ENCODE measurements at places on chromosomes 16 and 17.

DNA sequence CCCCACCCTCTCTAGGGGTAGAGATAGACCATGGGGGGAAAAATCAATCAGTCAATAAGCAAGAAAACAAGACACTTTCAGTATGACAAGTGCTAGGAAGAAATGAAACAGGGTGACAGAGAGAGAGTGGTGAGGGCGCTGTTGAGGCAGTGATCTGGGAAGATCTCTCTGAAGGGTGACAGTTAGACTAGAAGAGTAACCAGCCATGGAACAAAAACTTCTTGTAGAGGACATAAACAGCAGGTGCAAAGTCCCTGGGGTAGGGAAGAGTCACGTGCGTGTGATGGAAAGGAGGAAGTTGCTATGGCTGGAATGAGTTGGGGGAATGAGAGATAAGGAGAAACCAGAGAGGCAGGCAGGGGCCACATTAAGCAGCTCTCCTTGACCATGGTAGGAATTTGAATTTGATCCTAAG, 16.8 kb upstream of the EMP2 start:
- no peak for DNase-seq

- no peak for DNase-seq
These were observed 3.3 kb downstream of the CCL3L1 start for GRCh38 chr17:36193216-36193775.

- no peak for DNase-seq
These were observed 27.9 kb upstream of the JPT2 start for GRCh38 chr16:1650131-1650530.

GRCh38 chr17:64097196-64097936, 32.6 kb downstream of the ERN1 start:
- DNase-seq, result peak; percentile 44

GRCh38 chr16:2514333-2515179, 804 bp downstream of the ATP6V0C start:
- no peak for DNase-seq

DNA sequence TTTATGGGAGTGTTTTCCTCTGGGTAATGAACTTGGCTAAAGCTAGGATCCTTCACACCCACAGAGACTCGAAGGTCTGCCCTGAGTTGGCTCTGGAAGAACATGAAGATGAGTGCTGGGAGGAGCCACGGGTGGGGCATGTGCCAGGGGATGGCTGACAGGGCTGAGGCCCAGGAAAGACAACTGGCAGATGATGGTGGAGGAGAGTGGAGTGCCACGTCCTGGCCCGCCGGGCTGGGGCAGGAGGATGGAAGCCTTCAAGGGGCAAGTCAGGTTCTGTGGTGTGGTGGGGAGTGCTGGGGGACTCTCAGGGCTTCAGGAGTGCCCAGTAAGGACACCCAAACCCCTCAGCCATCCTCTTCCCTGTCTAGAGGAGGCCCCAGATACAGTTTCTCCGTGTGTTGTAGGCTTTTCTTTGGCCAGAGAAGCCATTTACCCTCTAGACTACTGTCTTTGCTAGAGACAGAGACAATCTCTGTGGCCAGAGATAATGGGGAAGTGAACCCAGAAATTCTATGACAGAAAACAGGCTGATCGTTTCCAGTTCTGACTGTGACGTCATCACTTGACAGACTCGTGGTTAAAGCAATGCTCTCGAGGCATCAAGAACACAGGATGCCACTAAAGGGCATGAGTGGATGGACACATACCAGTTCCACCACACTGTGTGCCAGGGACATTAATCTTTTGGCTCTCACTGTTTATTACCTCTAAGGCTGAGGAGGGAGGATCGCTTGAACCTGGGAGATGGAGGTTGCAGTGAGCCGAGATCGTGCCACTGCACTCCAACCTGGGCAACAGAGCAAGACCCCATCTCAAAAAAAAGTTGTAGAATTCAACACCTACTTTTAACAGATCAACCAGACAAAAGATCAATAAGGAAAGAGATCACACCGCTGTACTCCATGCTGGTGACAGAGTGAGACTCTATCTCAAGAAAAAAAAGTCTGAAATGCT, 18.6 kb upstream of the SLC5A10 start:
- no peak for DNase-seq

DNA sequence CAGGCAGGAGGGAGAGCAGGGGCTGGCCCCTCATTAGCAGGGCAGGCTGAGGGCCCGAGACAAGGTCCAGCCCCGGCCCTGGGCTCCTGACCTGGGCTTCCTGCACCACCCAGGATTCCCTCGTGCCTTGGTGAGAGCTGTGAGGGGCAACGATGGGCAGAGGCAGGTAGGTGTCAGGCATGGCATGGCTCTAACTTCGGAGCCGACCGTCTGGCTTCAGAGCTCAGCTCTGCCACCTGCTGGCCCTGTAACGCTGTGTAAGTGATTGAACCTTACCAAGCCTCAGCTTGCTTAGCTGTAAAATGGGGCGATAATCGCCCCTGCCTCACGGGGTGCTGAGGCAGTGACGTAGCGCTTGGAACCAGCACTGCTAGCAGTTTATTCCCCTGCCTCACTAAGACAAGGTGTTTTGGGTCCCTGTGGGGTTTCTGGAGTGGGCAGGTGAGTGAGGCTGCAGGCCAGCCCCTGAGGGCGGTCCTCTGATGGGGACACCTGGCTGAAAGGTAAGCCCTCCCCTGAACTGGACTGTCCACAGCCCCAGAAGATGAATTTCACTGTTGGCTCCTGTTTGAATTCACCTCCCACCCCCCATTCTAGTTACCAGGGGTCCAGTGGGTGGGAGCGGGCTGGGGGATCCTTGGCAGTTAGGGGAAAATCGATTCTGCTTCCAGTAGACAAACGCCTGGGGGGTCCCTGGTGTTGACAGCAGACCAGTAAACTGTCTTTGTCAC, 184.8 kb upstream of the GSE1 start:
- no peak for DNase-seq

DNA sequence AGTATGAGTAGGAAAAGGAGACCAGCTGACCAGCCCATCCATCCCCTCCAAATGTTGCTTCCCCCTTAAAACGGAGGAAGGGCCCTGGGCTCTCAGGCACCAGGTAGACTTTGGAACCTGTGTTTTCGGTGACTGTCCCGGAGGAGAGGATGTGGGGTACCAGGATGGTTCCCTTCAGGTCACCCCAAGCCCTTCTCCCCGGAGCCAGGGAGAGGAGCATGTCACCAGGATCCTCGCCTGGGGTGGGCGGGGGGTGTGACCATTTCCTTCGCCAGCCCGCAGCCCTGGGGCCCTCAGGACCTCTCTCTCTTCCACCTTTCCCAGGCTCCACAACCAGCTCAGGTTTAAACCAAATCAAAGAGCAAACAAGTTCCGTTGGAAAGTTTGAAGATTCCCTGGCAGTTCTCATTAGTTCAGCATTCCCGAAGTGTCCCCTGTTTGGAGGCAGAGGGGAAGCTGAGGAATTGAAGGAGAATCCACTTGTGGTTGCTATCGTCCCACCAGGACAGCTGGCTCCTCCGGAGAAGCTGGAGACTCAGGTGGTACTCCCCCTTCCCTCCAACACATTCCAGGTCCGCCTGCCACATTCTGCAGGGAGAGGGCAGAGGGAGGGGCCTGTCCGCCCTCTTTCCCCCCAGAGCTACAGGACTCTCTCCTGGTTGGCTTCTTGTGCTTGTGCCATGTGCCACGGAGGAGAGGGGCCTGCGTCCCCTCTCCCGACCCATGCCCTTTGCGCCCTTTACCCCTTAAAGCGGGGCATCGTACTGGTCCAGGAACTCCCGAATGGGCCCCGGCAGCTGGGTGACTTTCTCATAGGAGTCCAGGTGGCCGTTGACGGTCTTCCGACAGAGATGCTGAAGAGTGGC, 2.0 kb downstream of the SOCS3 start:
- no peak for DNase-seq

- no peak for DNase-seq
These were observed 80.3 kb downstream of the TNRC6C start for GRCh38 chr17:78038748-78039288.

- DNase-seq, result peak; percentile 81
These were observed 231.2 kb upstream of the GSE1 start for GRCh38 chr16:85381738-85382592.

DNA sequence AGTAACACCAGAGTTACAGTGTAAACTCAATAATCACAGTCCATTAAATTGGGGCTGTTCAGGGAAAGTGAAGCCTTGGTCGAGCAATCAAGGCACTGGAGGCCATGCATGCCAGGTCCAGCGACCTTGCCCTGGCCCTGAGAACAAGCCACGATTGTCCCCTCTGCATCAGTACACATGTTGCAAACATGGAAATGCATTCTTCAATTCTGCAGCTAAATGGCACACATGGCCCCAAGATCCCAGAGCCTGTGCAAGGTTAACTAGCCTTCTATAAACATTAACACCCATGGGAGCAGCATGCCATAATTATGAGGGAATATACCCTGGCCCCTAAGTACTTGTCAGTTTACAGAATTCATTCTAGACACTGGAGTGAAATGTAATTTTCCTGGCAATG, 204.7 kb downstream of the HS3ST3B1 start:
- DNase-seq, result no peak

GRCh38 chr17:51598824-51599223, 338.5 kb downstream of the UTP18 start:
- DNase-seq, result no peak

GRCh38 chr17:79459003-79459655, 151.7 kb downstream of the RBFOX3 start:
- no peak for DNase-seq

- peak; percentile 70 for DNase-seq
These were observed 22.5 kb downstream of the MYH10 start for GRCh38 chr17:8608001-8608400.

GRCh38 chr16:78817200-78817739, 717.8 kb downstream of the WWOX start:
- DNase-seq, result no peak

DNA sequence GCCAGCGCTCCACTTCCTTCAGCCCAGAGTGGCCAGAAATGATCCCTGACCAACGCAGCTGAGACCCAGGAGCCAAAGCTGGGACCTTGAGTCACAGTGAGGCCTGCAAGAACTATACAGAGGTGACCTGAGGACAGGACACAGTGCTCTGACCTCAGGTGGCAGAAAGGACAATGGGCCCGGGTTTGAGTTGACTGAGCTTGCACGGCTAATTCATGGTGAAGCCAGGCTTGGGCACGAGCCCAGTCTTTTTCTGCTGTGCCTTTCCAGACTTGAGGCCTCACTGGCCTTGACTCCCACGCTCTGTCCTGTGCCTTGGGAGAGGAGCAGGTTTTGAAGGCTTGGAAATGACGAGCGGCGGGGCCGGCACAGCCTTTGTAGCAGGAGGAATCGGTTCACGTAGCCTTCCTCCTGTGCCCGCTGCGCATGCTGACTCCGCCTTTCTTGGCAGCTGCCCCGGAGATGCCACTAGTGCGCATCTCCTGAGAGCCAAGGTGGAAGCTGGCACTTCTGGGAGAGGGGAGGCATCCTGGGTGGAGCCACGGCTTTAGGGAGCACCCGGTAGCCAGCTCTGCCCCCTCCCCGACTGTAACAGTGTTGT, 34.9 kb downstream of the NDEL1 start:
- DNase-seq, result peak; percentile 41

DNA sequence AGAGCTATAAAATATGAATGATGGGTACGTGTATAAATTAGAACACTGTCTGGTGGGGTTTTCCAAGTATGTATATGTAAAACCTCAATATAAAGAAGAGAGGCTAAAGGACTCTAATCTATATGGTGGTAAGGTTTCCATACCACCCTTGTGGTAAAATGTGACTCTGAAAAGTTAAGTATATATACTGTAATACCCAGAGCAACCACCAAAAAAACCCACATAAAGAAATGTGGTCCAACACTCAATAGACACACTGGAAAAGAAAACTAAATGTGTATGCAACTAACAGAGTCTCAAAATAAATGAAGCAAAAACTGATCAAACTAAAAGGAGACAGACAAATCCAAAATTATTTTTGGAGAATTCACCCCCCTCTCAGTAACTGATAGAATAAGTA, 72.2 kb downstream of the XPO6 start:
- no peak for DNase-seq

- no peak for DNase-seq
These were observed 13.0 kb downstream of the CCDC182 start for GRCh38 chr17:57732062-57732461.

GRCh38 chr17:27224526-27225315, 69.2 kb upstream of the WSB1 start:
- DNase-seq, result peak; percentile 18

- DNase-seq, result no peak
These were observed 215.9 kb upstream of the GSE1 start for GRCh38 chr16:85396879-85397871.

- DNase-seq, result no peak
These were observed 3.0 kb upstream of the MLYCD start for GRCh38 chr16:83895942-83896341.

GRCh38 chr17:9350080-9350479, 225.5 kb downstream of the STX8 start:
- peak; percentile 96 for DNase-seq

- DNase-seq, result no peak
These were observed 104.8 kb downstream of the MGAT5B start for GRCh38 chr17:76973040-76973439.

- DNase-seq, result peak; percentile 70
These were observed 7.8 kb downstream of the RARA start for GRCh38 chr17:40316571-40317344.

GRCh38 chr17:17512866-17513265, 16.7 kb upstream of the RASD1 start:
- DNase-seq, result no peak

GRCh38 chr17:42989726-42990652, 8.2 kb upstream of the RPL27 start:
- peak; percentile 19 for DNase-seq

- no peak for DNase-seq
These were observed 74.5 kb downstream of the NOG start for GRCh38 chr17:56667925-56668458.

DNA sequence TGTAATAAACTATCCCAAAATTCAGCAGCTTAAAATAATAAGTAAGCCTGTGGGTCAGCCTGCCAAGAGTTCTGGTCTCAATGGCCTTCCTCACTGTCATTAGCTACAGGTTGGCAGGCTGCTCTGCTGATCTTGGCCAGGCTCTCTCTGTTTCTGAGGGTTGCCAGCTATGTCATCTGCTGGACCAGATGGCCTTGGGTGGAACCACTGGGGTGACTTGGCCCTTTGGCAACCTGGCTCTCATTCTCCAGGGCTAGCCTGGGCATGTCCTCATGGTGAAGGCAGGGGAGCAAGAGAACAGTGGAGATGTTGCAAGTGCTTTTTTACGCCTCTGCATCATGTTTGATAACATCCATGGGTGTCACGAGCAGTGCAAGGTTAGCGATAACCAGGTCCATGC, 13.9 kb downstream of the ITGAM start:
- DNase-seq, result no peak

GRCh38 chr17:79008666-79009387, 737 bp downstream of the CANT1 start:
- no peak for DNase-seq

All from astrocyte (in vitro differentiated cells and primary cell).